ENCODE measurements at places on chromosomes 6 and 20.

DNA sequence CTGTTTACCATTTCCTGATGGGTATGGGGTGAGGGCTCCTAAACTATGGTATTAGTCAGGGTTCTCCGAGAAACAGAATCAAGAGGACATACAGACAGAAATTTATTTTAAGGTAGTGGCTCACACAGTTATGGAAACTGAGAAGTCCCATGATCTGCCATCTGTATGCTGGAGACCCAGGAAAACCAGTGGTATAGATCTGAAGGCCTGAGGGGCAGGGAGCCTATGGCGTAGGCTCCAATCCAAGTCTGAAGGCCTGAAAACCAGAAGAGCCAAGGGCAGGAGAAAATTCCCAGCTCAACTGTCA lies 93.6 kb downstream of the ANKRD6 start:
- H3K27me3 ChIP-seq: no peaks in the 10 kb centered on the region
- no peak overlapping the region for H3K4me3 ChIP-seq
- no peaks in the 10 kb centered on the region for H3K36me3 ChIP-seq
- H3K27ac ChIP-seq: no peak overlapping the region
- DNase-seq: no peak

- H3K4me3 ChIP-seq: no peak overlapping the region
- H3K4me1 ChIP-seq: no peaks in the 10 kb centered on the region
- H3K36me3 ChIP-seq: peaks cover 79% of the 10 kb centered on the region
These were observed 189.3 kb downstream of the PREX1 start for GRCh38 chr20:48638546-48638945.

DNA sequence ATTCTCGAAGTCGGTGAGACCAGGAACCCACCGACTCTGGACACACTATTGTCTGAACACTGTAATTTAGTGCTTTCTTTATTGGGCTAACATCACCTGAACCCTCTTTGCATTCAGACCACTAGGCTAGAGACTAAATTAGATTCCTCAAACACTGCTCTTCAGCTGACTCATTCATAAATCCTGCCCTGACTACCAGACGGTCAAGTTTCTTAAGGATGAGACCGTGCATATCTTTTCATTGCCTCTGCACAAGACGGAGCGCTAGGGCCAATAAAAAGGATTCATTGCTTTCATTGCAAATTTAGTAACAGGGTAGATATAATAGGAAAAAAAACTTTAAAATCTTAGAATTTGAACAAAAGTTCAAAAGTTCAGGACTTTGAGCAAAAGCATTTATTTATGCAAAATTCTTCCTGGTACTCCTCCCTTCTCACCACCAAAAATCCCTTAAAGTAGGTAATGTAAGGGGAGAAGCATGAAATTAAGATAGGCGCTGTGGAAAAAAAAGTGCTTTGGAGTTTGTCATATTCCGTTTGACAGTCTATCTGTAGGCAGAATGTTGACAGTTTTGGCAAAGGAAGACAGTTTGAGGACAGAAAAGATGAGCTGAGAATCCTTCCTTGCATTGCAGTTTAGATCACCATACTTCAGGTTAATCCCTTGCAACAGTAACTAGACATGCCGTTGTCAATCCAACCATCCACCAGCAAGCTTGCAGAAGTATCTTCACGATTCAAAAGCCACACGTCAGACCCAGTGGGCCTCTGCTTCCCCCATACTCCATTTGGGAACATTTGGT lies 328.6 kb upstream of the JARID2 start:
- H3K27ac ChIP-seq: no peak overlapping the region
- no peaks in the 10 kb centered on the region for H3K27me3 ChIP-seq
- H3K4me1 ChIP-seq: peaks cover 11% of the 10 kb centered on the region

- no peak for DNase-seq
- no peaks in the 10 kb centered on the region for H3K4me1 ChIP-seq
- H3K27me3 ChIP-seq: no peaks in the 10 kb centered on the region
- no peak overlapping the region for H3K27ac ChIP-seq
- peaks cover 38% of the 10 kb centered on the region for H3K36me3 ChIP-seq
- no peak overlapping the region for H3K4me3 ChIP-seq
These were observed 159.1 kb downstream of the MTHFD1L start for GRCh38 chr6:151024597-151024996.

DNA sequence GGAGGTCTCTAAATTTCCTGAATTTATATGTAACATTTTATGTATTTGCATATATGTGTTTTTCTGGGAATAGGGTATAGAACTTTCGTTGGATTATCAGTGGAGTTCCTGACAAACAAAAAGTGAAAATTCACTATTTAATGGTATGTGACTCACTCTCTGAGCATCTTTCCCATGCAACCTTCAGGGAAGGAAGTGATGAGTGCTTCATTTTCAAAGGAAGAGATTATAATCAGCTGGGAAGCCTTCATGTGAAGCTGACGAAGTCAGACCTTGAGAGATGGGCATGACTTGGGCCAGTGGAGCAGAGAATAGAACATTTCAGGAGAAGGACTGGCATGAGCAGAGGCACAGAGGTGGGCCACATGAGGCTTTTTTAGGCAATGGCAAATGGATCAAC lies 72.7 kb downstream of the FAXC start:
- no peaks in the 10 kb centered on the region for H3K4me1 ChIP-seq
- no peak overlapping the region for H3K27ac ChIP-seq
- peaks cover 8% of the 10 kb centered on the region for H3K27me3 ChIP-seq
- no peak overlapping the region for H3K4me3 ChIP-seq
- DNase-seq: no peak

- H3K4me3 ChIP-seq: peak overlapping the region; percentile 13
- no peaks in the 10 kb centered on the region for H3K36me3 ChIP-seq
- peaks cover under 1% of the 10 kb centered on the region for H3K27me3 ChIP-seq
- H3K4me1 ChIP-seq: peaks cover 4% of the 10 kb centered on the region
- no peak for DNase-seq
These were observed 268.0 kb downstream of the TFAP2A start for GRCh38 chr6:10146715-10147451.

GRCh38 chr6:122734529-122735395 lies 44.8 kb upstream of the FABP7 start:
- H3K4me3 ChIP-seq: no peak overlapping the region
- no peak for DNase-seq
- H3K4me1 ChIP-seq: no peaks in the 10 kb centered on the region
- no peak overlapping the region for H3K27ac ChIP-seq

DNA sequence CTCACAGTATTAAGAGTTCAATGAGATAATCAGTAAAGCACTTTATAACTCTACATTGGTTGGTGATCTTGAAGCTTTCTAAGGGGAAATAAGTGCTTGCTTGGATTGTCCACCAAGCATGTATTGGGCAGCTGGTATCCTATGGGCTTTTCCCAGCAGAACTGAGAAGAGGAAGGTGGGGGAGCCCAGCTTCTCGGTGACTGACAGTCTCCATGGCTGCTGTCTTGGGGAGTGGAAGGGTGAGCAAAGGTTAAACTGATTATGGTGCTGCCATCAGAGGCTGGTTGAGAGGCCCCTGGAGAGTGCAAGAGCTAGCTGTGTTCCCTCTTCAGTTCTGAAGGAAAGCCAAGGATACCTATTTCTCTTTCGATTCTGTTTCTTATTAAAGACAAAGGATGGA lies 35.5 kb upstream of the ADTRP start:
- no peaks in the 10 kb centered on the region for H3K27me3 ChIP-seq
- H3K36me3 ChIP-seq: no peaks in the 10 kb centered on the region
- no peaks in the 10 kb centered on the region for H3K4me1 ChIP-seq
- H3K27ac ChIP-seq: no peak overlapping the region
- no peak overlapping the region for H3K4me3 ChIP-seq

DNA sequence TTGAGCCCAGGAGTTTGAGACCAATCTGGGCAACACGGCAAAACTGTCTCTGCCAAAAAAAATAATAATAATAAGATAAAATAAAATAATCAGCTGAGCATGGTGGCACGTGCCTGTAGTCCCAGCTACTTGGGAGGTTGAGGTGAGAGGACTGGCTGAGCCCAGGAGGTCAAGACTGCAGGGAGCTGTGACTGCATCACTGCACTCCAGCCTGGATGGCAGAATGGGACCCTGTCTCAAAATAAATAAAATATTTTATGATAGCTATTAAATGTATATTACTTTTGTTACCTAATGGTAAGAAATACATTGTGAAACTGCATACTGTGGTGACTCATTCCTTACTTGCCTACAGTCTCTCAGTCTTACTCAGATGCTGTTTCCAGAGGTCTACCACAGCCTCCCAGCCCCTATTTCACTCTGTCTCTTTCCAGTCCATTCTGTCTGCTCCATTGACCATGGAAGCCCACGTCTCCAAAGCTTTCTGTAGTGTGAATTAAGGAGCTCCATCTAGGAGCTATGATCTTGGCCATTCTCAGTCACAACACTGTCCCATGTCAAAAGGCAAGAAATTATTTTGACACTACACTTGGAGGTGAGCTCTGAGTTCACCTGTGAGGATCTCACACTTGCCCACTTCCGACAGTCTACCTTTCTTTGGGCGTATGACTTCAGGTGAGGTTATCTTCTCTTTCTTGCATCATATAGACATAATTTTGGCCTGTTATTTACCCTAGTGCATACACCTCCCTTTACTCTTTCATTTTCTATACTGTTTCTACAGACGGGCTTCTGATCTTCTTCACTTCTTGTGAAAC lies 22.4 kb upstream of the SNX9 start:
- H3K4me3 ChIP-seq: peak overlapping the region; percentile 66
- H3K27me3 ChIP-seq: no peaks in the 10 kb centered on the region

GRCh38 chr6:39104528-39104927 lies 10.5 kb downstream of the SAYSD1 start:
- H3K4me3 ChIP-seq: no peak overlapping the region
- H3K4me1 ChIP-seq: peaks cover 8% of the 10 kb centered on the region
- peaks cover 34% of the 10 kb centered on the region for H3K36me3 ChIP-seq
- no peak overlapping the region for H3K27ac ChIP-seq

- no peaks in the 10 kb centered on the region for H3K4me1 ChIP-seq
- no peak for DNase-seq
- no peak overlapping the region for H3K4me3 ChIP-seq
- H3K27ac ChIP-seq: no peak overlapping the region
- H3K27me3 ChIP-seq: peaks cover 1% of the 10 kb centered on the region
- no peaks in the 10 kb centered on the region for H3K36me3 ChIP-seq
These were observed 334.0 kb upstream of the NT5E start for GRCh38 chr6:85115876-85116275.

DNA sequence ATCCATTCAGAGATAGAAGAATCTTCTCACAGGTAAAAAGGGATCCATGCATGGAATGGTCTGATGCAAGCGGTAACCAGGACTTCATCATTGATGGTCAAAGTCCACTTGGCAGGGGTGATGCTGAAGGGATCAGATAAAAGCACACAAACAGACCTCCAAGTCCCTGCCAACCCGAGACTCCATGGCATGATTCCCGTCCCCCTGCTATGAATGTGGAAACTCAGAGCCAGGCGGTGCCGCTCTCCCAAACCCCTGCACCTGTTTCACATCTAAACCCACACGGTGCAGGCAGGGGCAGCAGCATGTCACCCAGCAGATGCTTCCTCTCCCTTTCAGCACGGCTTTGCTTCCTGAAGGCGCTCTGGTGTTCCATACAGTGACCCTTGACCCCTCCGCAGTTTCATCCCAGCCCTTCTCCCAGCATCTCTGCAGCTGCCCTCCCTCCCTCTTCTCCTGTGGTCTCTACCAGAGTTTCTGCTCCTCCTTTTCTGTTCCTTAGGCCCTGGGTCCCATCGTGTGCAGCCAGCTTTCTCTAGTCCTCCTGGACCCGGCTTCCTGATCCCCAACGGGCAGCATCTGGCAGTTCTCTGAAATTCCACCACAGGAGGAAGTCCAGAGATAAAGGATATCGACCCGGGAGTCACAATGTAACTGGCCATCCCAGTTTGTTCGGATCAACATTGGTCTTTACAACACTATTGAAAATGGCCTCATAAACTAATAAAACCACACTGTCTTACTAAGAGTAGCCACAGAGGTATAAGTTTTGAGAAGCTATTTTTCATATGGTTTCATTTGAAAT lies 235.0 kb downstream of the TTLL2 start:
- no peak overlapping the region for H3K4me3 ChIP-seq
- no peaks in the 10 kb centered on the region for H3K4me1 ChIP-seq

GRCh38 chr20:53679597-53680309 lies 86.1 kb upstream of the ZNF217 start:
- DNase-seq: no peak
- peaks cover 26% of the 10 kb centered on the region for H3K4me1 ChIP-seq
- no peak overlapping the region for H3K27ac ChIP-seq
- no peaks in the 10 kb centered on the region for H3K36me3 ChIP-seq
- H3K4me3 ChIP-seq: no peak overlapping the region
- H3K27me3 ChIP-seq: no peaks in the 10 kb centered on the region

DNA sequence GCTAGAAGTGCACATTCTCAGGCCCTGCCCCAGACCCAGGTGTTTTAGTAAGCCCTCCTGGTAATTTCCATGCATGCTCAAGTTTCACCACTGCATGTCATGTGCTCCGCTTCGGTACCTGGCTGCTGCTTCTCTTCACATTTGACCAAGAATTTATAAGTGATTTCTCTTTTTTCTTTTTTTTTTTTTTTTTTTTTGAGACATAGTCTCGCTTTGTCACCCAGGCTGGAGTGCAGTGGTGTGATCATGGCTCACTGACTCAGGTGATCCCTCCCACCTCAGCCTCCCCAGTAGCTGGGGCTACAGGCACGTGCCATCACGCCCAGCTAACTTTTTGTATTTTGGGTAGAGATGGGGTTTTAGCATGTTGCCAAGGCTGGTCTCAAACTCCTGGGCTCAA lies 16.0 kb downstream of the TM9SF4 start:
- no peaks in the 10 kb centered on the region for H3K27me3 ChIP-seq
- H3K4me3 ChIP-seq: no peak overlapping the region
- no peak overlapping the region for H3K27ac ChIP-seq
- H3K36me3 ChIP-seq: peaks cover 12% of the 10 kb centered on the region
- DNase-seq: no peak
- peaks cover 11% of the 10 kb centered on the region for H3K4me1 ChIP-seq

GRCh38 chr20:7375905-7376304 lies 564.4 kb downstream of the HAO1 start:
- no peak overlapping the region for H3K4me3 ChIP-seq
- H3K27ac ChIP-seq: no peak overlapping the region
- H3K27me3 ChIP-seq: no peaks in the 10 kb centered on the region
- no peak for DNase-seq
- no peaks in the 10 kb centered on the region for H3K4me1 ChIP-seq

DNA sequence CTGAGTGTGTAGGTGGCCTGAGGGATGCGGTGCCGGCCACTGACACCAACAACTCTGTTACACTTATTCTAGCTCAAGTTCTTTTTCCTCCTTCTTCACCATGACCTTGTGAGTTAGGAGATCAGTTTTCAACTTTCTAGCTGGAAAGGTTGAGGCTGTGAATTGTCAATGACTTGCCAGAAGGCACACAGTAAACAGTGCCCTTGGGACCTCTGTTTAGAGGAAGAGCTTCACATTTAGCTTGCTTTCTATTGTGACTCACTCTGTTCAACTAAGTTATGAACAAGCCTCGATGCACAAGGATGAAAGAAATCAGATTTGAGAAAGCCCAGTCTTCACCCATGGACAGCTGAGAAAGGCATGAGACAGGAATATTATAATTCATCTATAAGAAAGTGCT lies 455.6 kb downstream of the MAFB start:
- H3K27ac ChIP-seq: no peak overlapping the region
- H3K4me1 ChIP-seq: no peaks in the 10 kb centered on the region
- no peak overlapping the region for H3K4me3 ChIP-seq
- DNase-seq: no peak
- peaks cover 7% of the 10 kb centered on the region for H3K27me3 ChIP-seq

- H3K36me3 ChIP-seq: no peaks in the 10 kb centered on the region
- H3K4me1 ChIP-seq: peaks cover 3% of the 10 kb centered on the region
- DNase-seq: no peak
- H3K27ac ChIP-seq: no peak overlapping the region
- H3K4me3 ChIP-seq: no peak overlapping the region
These were observed 41.2 kb downstream of the SLC35D3 start for GRCh38 chr6:136963259-136963658.

- no peak overlapping the region for H3K27ac ChIP-seq
- H3K27me3 ChIP-seq: peaks cover 18% of the 10 kb centered on the region
- no peaks in the 10 kb centered on the region for H3K36me3 ChIP-seq
- DNase-seq: no peak
These were observed 68.2 kb downstream of the PXDC1 start for GRCh38 chr6:3683331-3683730.
